ENCODE measurements at places on chromosomes 5 and 9. TPM values are rescaled to one million over a fixed set of nuclear protein-coding genes. Genes with fewer than 3 reads are reported as not detected.

GRCh38 chr5:141330299-141331080 lies at the start of gene PCDHGA1:
Gene PCDHGA1 (plus strand): TSS chr5:141330514.
- DNase-seq = no peak

DNA sequence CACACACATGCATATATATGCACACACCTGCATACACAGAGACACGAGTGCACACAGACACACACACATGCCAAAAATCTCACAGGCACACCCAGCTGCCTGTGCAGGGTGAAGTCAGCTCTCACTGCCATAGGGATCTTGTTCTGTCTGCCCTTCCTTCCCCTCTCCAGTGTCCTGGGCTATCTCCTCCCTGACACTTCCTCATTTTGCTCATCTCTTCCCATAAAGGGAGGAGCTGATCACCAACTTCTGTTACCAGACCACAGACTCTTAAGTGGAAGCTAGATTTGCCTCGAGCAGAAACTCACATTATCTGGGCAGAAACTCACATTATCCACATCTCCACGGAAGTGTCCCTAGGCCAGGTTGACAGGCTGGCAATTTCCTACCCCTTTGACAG lies 28.7 kb downstream of the LCP2 start:
- no peak for DNase-seq

MARVELD2 gene
- 7.4 TPM for total RNA-seq

GRCh38 chr9:120868676-120869359 lies 8.2 kb downstream of the PHF19 start:
- peak; percentile 96 for DNase-seq

DNA sequence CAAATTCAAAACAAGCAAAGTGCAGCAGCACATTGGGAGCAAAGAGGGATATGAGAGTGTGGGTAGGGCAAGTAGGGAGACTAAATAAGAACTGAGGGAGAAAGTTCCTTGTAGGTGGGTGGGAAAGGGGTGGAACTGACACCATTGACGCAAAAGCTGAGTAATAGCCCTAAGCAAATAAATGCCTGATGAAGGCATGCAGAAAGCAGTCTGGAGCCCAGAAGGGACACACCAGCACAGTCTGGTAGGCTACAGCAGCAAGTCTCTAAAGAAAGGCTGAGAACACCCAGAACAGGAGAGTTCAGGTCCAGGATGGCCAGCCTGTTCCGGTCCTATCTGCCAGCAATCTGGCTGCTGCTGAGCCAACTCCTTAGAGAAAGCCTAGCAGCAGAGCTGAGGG lies at the start of gene INSL4:
TSS of gene INSL4 (plus strand) at position 208 of the 400 bp plus-strand sequence. CDS start at position 313, 105 bp downstream.
- no peak for DNase-seq

- no peak for DNase-seq
Observed at GRCh38 chr9:111916234-111916645, 19.6 kb downstream of the UGCG start.

GRCh38 chr5:73454379-73455036 lies 5.9 kb upstream of the FOXD1 start:
- no peak for DNase-seq

CSF1R gene
- total RNA-seq = 32.9 TPM

DNA sequence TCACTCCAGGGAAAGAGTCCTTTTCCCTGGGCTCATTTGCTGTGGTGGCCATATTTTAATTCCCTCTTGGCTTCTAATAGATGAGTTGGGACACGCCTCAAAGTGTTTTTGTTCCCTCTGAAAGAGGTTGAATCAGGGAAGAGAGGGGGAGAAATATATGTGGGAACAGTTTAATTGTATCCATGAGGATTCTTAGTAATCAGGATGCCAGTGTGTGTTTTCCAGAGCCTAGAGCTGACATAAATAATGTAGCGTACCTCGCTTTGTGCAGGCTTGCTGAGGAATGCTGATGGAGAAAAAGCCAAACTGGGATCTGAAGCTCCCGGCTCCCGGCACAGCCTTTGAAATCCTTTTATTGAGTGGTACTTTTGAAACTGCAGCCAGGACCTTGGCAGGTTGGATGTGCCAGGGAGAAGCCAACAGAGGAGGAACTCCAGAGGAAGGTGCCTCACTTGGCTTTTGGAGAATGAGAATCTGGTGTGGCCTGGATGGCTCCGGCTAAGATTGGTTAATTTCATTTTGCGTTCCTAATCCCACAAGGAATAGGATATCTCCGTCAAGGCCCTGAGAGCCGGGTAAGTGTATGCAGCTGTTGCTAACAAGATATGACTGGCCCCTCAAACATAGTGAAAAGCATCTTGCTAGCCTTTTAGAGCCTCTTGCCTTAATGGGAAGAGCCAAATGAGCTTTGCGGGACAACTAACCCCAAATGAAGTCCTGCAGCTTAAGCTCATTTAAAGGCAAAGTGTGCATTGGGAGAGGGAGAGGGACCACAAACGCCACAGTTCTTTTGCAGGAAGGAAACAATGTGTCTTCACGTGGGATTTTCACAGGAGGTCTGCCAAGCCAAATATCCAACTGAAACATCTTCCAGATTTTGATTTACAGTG lies 471.1 kb upstream of the WWC1 start:
- DNase-seq = no peak

DNA sequence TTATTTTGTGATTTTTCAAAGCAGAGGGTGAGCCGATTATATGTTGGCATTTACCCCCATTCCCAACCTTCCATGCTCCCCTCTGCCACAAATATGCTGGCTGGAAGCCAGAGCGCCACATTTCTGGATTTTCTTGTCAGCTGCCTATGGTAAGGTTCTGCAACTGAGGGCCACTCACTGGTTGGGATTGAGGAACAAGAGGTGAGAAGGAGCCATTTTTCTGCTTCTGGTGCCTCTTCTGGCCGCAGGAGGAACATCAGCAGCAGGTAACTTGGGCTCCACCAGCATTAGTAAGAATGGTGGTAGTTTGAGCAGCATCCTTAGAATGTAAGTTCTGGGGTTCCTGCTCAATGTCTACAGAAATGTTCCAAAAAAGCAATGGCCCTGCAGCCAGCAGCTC lies 159.5 kb upstream of the MAST4 start:
- DNase-seq = no peak

LCN15 gene
- total RNA-seq = not detected

AQP7 gene
- not detected for total RNA-seq

DNA sequence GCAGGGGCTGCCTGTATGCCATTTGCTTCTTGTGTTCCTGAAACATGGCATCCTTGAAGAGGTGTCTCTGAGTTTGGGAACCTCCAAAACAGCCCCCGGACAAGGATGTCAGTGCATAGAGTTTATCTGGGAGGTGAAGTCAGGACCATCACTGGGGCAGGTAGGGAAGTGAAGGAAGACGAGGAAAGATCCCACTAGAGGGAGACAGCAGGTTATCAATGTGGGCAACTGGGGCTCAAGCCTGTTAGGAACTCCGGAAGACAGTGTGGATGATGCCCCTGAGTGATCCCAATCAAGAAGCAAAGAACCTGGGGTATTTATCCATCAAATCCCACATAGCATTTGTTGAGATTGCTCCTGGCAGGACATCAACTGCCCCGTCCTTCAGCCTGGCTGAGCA lies 233.1 kb downstream of the AGTPBP1 start:
- no peak for DNase-seq

- no peak for DNase-seq
Observed at GRCh38 chr5:3103262-3103811, 351.9 kb upstream of the IRX2 start.

SV2C gene
- total RNA-seq = 3.7 TPM

DNA sequence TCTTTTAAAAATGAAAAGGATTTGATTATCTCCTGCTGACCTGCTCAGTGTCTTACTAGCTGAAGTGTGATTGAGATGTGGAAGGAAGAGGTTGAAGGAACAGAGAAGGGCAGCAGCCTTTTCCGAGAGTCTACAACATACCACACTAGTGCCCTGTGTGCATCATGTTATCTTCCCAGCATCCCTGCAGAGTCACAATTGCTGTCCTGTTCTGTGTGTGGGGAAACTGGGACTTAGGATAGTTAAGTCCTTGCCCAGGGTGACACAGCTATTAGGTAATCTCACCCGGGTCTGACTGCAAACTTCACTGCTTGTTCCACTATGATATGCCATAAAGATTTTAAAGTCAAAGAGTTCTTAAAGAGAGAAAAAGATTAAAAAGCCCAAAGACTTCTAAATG lies 55.8 kb downstream of the FAM78A start:
- DNase-seq = no peak

GARIN3 gene
- total RNA-seq = not detected

Measured in uterus (tissue), 4 donors.